ENCODE measurements at places on chromosomes 13 and 19.
A peak's percentile ranks its signal among the peaks of the same experiment; 100 is the strongest.

GRCh38 chr13:44680746-44681355 lies 104.7 kb upstream of the TSC22D1 start:
- DNase-seq: no peak

DNA sequence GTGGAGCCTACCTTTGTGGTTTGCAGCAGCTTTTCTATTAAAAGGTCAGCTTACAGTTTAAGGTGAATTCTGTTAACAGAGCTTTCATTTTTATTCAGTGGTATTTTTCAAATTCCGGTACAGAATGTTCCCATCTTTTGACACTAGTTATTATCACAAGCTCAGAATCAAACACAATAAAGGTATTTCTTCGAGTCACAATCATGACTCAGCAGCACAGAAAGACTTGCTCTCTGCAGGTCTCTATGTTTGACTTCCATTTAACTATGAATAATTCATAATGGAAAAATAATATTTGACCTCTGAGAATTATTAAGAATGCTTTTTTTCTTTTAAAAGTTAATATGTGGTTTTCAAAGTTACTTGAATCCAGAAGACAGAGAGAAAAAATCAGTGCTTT lies 28.2 kb downstream of the DACH1 start:
- no peak for DNase-seq

DNA sequence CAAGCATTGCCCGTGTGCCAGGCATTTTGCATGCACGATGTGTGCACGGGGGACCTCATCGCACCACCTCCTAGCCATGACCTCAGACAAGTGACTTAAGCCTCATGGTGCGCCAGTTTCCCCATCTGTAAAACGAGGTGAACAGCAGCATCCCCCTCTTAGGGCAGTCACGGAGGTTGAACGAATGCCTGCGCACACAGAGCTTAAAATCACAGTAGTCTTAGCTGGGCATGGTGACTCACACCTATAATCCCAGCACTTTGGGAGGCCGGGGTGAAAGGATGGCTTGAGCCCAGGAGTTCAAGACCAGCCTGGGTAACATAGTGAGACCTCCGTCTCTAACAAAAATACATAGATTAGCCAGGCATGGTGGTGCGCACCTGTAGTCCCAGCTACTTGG lies 48.6 kb downstream of the PIN1 start:
- DNase-seq: no peak

DNA sequence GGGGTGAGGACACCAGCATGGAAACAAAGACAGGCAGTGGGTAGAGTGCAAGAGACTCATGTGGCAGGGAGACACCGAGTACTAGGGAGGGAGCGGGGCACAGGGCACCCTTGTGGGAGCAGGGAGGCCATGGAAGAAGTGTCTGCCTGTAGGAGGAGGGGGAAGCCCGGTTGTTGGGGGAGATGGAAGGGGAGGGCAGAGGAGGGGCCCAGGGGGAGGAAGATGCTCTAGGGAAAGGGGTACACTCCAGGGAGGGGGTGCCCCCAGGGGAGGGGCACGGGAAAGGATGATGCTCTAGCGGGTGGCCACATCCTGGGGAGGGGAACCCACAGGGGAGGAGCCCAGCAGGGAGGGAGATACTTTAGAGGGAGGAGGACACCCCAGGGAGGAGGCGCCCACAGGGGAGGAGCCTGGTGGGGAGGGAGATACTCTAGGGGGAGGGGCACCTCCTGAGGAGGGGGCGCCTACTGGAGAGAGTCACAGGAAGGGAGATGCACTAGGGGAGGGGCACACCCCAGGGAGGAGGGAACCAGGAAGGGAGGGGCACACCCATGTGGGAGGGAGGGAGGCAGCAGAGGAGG lies 24.9 kb downstream of the CPAMD8 start:
- DNase-seq: peak; percentile 43

DNA sequence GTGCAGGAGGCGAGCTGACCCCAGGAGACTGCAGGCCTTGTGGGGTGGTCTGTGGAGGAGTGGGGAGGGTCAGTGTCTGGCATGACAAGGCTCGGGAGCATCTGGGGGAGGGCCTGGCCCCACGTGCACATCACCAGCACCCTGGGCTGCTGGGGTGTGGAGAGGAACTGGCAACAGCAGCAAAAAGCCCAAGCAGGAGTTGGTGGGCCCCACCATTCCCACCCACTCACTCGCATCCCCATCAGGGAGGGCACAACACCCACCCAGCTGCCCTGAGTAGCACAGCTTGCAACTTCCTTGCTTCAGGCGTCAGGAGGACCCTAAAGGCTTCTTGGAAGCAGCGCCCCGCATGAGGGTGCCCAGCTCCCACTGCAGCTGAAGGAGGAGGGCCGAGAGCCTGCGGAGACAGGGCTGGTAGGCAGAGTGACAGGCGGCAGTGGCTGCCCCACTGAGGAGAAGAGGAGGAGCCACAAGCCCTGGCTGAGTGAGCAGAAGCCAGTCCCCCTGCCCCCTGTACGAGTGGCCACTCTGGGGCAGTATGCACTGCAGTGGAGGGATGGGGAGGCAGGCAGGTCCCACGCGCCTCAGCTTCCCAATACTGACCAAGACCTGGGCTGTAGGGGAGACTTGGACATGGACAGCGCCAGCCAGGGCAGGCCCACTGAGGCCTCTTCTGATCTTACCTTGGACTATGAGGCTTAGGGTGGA lies 26.5 kb downstream of the ELL start:
- DNase-seq: no peak

DNA sequence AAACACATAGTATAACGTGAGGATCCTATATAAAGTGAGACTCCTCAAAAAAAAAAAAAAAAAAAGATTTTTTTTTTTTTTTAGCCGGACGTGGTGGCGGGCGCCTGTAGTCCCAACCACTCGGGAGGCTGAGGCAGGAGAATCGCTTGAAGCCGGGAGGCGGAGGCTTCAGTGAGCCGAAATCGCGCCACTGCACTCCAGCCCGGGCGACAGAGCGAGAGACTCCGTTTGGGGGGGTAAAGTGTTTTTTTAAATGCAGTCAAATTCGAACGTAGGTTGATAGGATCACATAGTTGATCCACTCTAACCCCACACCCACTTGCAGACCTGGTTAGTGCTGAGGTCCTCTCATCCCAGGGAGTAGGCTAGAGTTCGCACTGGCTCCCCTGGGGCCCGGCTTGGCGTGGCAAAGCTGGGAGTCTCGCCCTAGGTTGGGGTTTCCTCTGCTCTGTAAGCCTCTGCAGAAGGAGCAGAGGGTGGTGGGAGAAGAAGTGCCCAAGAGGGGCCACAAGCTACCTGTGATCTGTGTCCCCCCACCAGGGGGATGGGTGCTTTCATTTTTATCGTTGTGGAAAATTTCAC lies 6.5 kb downstream of the RNF225 start:
- DNase-seq: no peak

- no peak for DNase-seq
These were observed 3.0 kb downstream of the OPA3 start for GRCh38 chr19:45581576-45581975.

- DNase-seq: no peak
These were observed 61.2 kb downstream of the MYH14 start for GRCh38 chr19:50264483-50265186.

- no peak for DNase-seq
These were observed 56.1 kb downstream of the MLLT1 start for GRCh38 chr19:6223461-6224307.

DNA sequence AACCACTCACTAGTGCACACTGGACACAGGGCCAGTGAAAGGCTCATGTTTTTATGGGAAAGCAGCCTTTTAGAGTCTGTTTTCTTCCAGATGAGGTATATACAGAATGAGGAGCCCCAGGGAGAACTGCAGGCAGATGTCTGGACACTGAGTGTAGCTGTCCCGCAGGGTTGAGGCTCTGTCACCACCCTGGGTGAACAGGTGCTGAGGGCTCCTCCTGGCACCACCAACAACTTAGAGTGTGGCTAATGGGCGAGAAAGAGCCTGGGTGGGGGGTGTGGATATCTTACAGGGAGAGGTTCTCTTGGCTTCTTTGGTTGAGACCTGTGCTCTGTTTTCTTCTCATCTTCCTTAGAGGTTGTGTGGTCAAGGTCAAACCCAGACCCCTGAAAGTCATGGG lies 202.1 kb upstream of the GPR12 start:
- no peak for DNase-seq

DNA sequence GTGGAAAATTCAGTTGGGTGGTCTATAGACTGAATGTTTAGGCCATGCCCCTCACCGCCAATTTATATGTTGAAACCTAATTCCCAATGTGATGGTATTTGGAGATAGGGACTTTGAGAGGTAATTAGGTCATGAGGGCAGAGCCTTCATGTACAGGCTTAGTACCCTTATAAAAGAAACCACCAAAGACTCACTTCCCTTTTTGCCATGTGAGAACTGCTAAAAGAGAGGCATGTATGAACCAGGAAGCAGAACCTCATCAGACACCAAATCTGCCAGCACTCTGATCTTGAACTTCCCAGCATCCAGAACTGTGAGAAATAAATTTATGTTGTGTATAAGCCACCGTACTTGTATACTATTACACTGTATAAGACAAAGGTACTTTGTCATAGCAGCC lies 40.6 kb downstream of the UQCRFS1 start:
- DNase-seq: no peak

DNA sequence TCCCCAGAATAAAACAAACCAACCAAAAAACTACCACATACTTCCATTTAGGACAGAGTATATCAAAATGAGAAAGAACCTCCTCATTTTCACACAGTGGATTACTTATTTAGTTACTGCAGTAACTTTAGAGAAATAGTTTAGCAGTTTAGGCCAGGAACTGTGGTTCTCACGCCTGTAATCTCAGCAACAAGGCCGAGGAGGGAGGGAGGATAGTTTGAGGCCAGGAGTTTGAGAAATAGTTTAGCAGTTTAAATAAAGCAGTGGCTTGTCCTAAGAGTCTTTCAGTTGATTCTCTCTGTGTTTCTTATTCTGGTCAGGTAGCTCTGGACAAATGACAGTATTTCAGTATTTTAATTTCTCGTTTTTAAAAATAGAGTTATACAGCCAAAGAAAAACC lies 9.4 kb downstream of the HMGB1 start:
- DNase-seq: no peak

GRCh38 chr13:113491418-113491883 lies 940 bp upstream of the DCUN1D2 start:
- no peak for DNase-seq

GRCh38 chr13:43953370-43953769 lies 73.7 kb downstream of the LACC1 start:
- DNase-seq: no peak

DNA sequence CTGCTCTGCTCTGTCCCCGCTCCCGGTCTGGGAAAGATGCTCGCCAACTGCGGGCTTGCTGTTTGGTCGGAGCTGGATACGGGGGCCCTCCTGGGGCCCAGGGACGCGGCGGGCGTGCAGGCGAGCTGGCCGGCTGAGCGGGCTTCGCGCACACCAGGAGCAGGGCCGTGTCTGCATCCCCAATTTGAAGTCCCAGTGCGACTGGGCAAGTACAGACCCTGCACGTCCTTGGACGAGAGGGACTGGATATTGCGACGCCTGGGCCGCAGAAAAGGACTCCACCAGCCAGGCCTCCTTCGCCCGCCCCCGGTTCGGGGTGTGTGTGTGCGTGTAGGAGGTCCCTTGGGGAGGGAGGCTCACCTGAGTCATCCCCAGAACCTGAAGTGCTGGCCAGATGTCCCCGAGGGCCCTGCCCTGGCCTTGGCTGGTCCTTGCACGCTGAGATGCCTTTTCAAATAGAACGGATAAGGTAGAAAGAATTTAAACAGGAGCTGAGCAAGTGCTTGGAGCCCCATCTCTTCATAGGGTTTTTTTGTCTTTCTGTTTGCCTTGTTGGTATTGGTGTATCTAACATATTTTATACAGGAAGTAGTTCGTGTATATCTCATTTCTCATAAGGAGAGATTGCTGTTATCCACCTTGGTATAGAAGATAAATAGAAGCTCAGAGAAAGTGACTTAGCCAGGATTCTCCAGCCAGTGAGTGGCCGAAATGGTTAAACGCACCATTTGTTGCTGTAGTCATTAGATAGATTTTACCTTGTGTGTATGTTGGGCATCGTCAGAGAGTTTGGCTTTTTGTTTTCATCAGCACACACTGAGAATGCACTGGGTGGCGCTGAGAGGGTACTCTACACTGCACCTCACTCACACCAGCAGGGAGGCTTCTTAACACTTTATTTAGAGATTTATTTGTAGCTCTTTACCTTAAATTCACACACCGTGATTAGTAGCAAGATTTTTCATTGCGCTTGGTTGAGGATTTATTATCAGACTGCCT lies 1.1 kb downstream of the NAXD start:
- DNase-seq: no peak

DNA sequence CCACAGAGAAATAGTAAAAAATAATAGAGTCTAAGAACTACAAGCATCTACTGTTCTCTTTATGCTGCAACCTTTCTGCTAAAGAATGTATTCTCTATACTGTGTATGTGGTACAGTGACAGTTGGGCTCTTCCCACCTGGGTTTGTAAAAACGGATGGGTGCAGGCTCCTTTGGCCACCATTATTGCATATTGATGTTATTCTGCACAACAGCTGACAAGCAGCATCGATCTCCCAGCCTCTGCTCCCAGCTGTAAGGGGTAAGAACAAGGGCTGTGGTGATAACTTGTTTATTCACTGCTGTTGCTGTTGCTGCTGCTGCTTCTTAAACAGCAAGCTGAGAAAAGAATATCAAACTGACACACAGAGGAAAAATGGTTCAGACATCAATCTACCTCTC lies 56.1 kb downstream of the KCNRG start:
- no peak for DNase-seq

GRCh38 chr19:36838784-36839324 lies 667 bp upstream of the ZNF790 start:
- no peak for DNase-seq

DNA sequence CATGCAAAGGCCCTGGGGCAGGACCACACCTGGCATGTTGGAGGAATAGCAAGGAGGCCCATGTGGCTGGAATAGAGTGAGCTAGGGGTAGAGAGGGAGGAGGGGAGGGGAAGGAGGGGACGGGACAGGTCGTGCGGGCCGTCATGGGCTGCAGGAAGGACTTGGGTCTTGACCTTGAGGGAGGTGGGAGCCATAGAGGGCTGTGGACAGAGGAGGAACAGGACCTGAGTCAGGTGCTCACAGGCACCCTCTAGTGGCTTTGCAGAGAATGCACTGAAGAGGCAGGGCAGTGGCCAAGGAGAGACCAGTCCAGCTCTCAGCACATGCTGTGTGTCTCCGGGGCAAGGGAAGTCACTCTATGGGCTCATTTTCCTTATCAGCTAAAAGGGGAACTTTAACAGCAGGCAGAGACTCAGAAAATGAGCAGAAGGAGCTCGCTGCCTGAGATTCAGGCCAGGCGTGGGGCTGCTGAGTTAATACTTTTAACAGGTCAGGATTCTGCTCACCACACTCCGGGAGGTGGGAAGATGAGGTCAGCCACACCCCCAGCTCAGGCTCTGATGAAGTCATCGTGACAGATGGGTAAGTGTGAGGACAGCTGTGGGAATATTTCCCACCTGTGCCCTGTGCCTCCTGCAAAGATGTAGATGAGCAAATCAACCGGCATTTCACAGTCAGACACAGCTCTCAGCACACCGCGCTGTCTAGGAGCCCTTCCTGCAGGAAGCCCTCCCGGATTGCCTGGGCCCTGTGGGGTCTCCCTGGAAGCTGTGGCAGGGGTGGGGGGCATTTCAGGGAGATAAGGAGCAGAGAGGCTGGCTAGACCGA lies 6.0 kb upstream of the TNFAIP8L1 start:
- no peak for DNase-seq

GRCh38 chr13:109933476-109933875 lies 147.1 kb upstream of the IRS2 start:
- DNase-seq: no peak

- no peak for DNase-seq
These were observed 147.0 kb downstream of the SHISA2 start for GRCh38 chr13:25904830-25905229.

GRCh38 chr19:34067861-34068271 lies 104.4 kb upstream of the LSM14A start:
- no peak for DNase-seq

GRCh38 chr19:39939556-39939955 lies 5.1 kb upstream of the FCGBP start:
- DNase-seq: no peak

GRCh38 chr19:13099073-13099999 lies 3.3 kb downstream of the LYL1 start:
- DNase-seq: peak; percentile 81

All from T-cell (primary cell).